Fibroblast of lung (primary cell): ENCODE measurements at places on chromosomes 7 and 10. TPM values are rescaled to one million over a fixed set of nuclear protein-coding genes. Genes with fewer than 3 reads are reported as not detected.
A peak's percentile ranks its signal among the peaks of the same experiment; 100 is the strongest.

Gene PNLIPRP3
- total RNA-seq: not detected in 2 replicates

DNA sequence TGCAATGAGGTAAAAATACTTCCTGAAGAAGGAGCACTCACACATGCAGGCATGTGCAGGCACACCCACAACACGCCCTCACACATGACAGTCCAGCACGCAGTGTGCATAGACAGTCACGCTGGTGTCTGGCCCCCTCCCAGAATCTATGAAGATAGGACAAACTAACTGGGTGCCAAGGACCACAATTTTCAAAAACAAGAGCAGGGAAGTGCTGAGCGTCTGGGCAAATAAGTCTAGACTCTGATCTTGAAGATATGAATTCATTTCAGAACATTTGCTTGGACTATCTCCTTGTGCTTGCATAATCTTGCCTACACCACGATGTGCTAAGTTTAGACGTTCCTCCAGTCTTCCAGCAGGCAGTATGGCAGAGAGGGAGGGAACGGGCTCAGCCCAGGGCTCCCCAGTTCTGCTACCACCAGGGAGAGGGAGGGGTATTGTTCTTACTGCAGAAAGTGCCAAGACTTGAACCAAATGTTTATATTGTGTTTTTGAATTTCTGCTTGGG is 276.5 kb upstream of the KLF6 start:
- peak; percentile 89 for DNase-seq

- peak; percentile 56 for DNase-seq
These were observed 329.2 kb upstream of the LRGUK start for GRCh38 chr7:133797818-133798520.

- no peak for DNase-seq
These were observed 64.4 kb downstream of the VSTM4 start for GRCh38 chr10:49050906-49051305.

Gene FOXI2
- total RNA-seq: not detected in 2 replicates

DNA sequence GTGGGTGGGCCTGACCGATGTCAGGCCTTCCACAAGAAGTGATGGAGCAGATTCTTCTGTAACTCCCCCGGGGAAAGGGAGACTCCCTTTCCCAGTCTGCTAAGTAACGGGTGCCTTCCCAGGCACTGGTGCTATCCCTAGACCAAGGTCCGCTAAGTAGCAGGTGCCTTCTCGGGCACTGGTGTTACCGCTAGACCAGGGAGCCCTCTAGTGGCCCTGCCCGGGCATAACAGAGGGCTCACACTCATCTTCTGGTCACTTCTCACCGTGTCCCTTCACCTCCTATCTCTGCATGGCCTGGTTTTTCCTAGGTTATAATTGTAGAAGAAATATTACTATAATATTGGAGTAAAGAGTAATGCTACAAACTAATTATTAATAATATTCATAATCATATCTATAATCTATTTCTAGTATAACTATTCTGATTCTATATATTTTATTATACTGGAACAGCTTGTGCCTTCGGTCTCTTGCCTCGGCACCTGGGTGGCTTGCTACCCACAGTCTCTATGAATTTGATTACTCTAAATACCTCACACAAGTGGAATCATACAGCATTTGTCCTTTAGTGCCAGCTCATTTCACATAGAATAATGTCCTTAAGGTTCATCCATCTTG is 1378.7 kb downstream of the XPNPEP1 start:
- DNase-seq: peak; percentile 42

Gene CHAT
- not detected in 2 replicates for total RNA-seq

DNA sequence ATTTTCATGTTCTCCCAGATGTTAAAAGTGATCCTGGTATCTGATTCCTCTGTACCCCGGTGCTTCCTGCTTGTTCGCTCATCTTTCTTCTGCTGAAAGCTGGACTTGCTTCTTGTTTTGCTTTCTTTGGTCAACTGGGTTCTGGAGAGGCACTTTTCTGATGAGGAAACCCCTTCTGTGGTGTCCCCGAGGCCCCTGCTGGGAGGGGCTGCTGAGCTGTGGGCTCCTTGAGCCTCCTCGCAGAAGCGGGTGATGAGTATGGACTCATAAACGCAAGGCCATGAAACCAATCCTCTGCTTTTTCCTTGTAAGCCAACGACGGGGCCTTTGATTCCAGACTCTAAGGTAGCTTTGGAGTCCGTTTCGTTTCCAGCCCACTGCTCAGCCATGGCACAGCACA is 7.8 kb downstream of the WIPI2 start:
- DNase-seq: no peak

Gene TAF5
- 3.0 and 4.1 TPM in 2 replicates for total RNA-seq

GRCh38 chr7:107966711-107967110 is 36.2 kb downstream of the LAMB1 start:
- DNase-seq: peak; percentile 58

DNA sequence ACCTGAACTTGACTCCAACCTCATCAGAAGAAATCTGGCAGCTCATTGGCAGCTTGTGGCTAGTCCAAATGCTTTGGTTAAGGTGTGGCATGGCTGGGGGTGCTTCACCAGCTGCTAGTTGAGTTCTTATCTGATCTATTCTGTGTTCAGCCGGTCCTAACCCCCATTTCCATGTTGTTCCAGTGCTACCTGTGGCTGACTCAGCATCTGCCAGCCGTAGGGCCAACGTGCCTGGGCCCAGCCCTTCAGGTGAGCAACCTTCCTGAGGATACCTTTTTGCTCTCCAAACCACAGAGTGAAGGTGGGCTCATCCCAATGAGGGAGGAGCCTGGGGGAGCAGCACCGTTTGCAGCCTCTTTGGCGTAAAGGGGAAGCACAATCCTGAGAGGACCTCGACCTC is 46.8 kb upstream of the C10orf120 start:
- DNase-seq: no peak

DNA sequence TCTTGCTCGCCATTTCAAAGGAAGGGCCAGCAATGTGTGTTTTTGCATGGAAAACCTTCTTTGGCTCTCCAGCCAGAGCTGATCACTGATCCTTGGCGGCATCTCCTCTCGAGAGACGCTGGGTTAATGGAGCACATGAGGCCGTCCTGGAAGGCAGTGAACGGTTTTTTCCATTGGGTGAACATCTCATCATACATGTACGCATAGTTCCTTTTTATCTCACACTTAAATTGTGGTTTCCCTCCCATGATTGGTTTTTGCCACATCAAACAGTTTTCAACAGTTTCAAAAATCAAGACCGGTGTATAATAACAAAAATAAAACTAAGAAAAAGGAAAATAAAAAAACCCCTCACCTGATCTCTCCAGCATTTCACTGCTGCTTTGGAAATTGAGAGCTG is 276.4 kb downstream of the TCF7L2 start:
- DNase-seq: no peak

- no peak for DNase-seq
These were observed 89.4 kb downstream of the RALA start for GRCh38 chr7:39712751-39713150.

Gene MNX1
- not detected in 2 replicates for total RNA-seq

DNA sequence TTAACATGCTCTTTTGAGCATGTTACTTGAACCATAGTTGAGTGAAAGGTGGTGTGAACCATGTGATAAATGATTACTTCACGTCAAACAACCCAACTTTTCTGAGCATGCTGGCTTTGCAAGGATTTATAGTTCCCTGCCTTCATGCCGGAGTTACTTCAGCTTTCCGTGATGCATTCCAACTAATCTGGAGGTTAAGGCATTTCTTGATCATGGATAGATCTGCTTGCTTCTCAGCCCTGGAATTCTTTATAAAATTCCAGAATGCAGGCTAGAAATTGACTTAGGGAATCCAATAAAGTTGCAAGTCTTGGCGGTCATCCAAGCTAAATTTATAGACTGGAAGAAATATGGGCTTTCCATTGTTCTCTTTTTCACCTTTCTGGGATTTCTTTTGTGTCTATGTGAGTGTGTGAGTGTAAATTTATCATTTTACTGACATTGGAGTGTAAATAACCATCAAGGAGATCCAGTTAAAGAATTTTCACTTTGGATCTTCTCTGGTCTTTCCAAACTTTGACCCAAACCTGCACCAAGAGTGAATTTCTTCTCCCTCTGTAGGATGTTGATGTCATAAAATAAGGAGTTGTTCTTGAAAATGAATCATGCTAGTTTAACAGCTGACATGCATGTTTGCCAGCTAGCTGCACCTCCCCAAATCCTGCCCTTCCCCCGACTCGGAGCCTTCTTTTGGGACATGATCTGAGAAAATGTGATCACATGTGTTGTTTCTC is 289.0 kb downstream of the TWIST1 start:
- no peak for DNase-seq

GRCh38 chr10:14356921-14357320 is 26.2 kb upstream of the FRMD4A start:
- peak; percentile 22 for DNase-seq

DNA sequence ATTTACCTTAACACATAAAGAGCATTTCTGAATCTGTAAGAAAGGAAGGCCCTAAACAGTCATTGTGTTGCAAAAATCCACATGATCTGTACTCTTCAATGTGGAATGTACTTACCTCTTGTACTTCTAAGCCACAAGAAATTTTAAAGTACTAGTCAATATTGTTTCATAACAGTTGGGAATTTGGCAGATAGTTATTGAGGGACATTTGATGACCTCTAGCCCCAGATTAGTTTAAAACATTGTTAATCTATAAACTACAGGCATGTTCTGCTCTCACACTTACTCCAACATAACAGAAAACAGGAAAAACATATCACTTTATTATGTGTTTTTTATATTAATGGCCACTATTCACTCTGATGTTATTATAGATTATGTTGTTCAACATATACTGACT is 985.7 kb upstream of the LRRTM3 start:
- DNase-seq: no peak

DNA sequence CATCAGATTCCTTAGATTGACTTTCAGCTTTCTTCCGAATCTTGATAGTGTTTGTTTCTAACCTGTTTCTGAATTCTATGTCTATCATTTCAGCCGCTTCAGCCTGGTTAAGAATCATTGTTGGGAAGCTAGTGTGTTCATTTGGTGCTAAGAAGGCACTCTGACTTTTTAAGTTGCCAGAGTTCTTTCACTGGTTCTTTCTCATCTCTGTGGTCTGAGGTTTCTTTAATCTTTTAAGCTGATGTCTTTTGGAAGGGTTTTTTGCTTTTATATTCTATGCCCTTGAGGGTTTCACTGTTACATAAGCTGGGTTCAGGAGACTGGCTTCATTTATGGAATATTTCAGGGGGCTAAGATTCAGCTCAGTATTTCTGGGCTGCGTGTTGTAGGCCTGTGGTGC is 104.5 kb upstream of the PRSS58 start:
- no peak for DNase-seq

Gene STK31
- under 0.01 and 0.17 TPM in 2 replicates for total RNA-seq

DNA sequence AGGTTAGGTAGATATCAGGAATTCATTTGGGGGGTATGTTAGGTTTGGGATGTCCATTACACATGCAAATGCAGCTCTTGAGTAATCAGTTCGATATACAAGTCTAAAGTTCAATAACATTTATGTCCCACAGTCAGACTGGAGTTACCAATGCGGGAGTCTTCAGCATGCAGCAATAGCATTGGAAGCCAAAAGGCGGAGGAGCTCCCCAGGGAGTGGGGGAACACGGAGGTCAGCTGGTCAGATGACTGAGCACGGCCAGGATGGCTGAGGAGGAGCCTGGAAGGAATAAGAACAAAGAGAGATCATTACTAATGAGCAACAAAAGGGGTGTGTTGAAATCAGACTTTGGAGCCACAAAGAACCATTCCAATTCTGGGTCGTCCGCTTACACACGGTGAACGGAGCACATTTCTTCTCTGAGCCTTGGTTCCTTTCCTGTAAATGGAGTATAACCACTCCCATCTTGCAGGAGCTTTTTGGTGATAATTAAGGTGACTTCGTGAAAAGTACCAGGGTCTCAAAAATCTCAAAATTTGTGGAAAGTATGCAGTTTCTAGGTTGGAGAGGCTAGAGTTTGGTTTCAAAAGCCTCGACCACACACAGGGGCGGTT is 478 bp upstream of the ZNF22 start:
- peak; percentile 76 for DNase-seq

DNA sequence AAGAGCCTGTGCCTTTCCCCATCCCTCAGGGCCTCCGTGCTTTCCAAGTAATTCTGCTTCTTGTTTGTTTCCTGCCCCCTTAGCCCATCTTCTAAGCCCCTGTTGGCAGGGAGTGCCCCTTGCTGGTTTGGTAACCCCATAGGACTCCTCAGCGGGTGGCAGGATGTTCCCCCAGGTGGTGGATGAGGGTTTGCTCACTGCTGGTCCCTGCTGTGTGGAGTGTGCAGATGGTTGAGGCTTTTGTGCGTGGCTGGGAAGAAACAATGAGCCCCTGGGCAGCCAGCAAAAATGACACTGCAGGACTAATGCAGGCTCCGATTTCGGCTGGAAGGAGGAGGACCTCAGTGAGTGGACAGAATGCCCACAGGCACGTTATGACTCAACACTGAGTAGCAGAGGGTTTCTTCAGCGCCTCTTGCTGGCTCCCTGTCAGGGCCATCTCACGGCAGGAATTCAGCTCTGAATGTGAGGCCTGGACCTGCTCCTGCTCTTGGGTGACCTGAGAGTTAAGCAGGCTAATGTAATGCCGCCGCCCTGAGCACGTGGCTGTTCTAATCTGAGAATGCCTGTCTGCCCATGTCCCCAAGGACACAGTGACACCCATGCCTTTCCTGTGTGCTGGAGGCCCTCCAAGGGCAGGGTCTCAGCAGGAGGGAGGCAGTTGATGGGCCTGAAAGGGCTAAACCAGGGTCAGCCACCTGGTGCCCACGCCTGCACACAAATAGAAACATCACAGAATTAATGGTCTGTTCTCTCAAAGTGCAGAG is 16.6 kb downstream of the BAG3 start:
- peak; percentile 95 for DNase-seq

Gene GPNMB
- 177 and 182 TPM in 2 replicates for total RNA-seq

DNA sequence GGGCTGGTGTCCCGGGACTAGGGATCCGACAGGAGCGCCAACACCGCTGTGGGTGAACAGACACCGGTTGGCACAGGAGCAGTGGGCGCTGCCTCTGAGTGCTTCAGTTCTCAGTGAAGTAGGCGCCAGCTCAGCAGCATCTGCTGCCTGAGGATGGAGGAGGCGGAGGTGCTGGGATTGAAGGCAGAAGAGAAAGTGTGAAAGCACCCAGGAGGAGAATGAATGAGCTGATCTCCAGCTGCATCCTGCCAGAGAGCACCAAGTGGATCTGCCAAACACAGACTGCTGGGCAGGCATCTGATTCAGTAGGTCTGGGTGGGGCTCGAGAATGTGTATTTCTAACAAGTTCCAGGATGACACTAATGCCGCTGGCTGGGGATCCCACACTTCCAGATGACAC is 74.5 kb downstream of the LANCL2 start:
- DNase-seq: no peak

DNA sequence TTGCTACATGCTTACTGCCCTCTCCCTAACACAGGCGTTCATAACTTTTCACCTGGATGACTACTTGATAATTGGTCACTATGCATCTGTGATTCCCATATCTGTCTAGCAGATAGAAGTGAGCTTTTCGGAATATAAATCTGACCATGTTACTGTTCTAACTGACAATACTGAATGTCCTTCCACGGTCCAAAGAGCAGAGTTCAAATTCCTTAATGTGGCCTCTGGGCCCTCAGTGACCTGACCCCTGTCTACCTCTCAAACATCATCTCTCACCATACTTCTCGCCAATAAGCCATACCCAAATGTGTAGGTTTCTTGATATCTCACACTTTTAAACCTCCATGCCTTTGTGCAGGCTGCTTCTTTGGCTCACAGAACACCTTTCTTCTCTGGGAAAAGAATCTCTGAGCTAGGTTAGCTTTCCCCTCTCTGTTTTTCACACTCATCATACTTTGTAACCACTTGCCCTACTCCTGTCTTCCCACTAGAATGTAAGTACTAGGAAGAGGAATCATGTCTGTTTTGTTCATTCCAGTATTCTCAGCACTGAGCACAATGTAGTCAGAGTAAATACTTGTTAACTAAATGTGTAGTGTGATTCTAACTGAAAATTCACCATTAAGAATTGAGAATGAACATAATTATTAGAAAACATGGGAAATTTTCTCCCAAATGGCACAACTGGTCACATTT is 39.2 kb upstream of the LRRC17 start:
- DNase-seq: no peak

- DNase-seq: no peak
These were observed 2.6 kb downstream of the CNPY4 start for GRCh38 chr7:100122067-100122466.
